ENCODE measurements at places on chromosomes 5 and 9. TPM values are rescaled to one million over a fixed set of nuclear protein-coding genes. Genes with fewer than 3 reads are reported as not detected.

PGM5 gene
- 1.1 TPM for total RNA-seq

SOWAHA gene
- total RNA-seq: not detected

MYMK gene
- not detected for total RNA-seq

BSPRY gene
- not detected for total RNA-seq

N4BP3 gene
- 22.8 TPM for total RNA-seq

IL5 gene
- not detected for total RNA-seq

PFN3 gene
- not detected for total RNA-seq

SPATA31D4 gene
- not detected for total RNA-seq

DRD1 gene
- total RNA-seq: not detected

FREM1 gene
- 0.18 TPM for total RNA-seq

Measured in endothelial cell of coronary artery (primary cell).